Foreskin fibroblast (primary cell): ENCODE measurements at places on chromosomes 4 and X.
A peak's percentile ranks its signal among the peaks of the same experiment; 100 is the strongest.

DNA sequence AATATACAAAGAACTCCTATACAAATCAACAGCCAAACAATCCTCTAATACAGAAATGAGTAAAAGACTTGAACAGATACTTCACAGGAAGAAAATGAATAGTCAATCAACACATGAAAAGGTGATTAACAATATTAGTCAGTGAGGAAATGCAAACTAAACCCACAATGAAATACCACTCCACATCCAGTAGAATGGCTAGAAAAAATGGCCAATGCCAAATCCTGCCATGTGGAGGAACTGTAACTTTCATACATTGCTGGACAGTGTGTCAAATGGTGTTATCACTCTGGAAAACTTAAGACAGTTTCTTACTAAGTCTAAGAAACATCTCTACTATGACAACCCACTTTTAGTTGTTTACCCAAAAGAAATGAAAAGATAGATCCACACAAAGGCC lies 59.5 kb downstream of the NSG1 start:
- DNase-seq, result no peak

DNA sequence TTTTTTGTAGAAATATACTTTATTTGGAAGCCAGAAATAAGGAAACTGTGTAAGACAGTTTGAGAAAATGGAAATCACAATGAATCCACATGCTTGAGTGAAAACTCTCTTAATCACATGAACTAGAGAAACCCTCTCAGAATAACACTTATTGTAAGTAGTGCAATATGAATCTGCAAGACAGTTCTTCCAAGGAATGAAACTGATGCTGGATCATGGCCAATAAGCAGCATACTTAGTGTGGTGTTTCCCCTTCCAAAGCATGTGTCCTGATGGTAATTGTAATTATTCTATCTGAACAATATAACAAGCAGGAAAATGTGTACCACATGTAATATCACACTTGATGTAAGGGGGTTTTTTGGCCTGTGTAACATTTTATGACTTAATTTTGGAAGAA lies 1870.5 kb upstream of the TENM3 start:
- no peak for DNase-seq

DNA sequence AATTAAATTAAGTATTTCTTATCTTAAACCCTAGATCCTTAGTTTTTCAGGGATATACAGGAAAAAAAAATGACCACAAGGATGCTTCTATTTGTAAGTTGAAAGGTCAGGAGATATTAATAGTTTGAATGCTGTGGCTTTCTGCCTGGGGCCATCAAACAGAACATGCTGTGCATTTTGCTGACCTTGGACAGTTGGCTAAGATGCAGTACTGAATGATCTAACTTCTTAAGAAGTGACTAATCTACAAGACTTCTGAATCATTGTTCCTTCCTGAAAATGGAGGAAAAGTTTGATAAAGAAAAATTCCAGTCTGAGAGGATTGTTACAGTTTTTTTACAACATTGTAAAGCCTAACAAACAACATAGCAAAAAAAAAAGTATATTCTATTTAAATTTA lies 237.8 kb upstream of the JADE1 start:
- DNase-seq, result peak; percentile 95

GRCh38 chrX:121635141-121635540 lies 587.7 kb downstream of the GLUD2 start:
- DNase-seq, result no peak

DNA sequence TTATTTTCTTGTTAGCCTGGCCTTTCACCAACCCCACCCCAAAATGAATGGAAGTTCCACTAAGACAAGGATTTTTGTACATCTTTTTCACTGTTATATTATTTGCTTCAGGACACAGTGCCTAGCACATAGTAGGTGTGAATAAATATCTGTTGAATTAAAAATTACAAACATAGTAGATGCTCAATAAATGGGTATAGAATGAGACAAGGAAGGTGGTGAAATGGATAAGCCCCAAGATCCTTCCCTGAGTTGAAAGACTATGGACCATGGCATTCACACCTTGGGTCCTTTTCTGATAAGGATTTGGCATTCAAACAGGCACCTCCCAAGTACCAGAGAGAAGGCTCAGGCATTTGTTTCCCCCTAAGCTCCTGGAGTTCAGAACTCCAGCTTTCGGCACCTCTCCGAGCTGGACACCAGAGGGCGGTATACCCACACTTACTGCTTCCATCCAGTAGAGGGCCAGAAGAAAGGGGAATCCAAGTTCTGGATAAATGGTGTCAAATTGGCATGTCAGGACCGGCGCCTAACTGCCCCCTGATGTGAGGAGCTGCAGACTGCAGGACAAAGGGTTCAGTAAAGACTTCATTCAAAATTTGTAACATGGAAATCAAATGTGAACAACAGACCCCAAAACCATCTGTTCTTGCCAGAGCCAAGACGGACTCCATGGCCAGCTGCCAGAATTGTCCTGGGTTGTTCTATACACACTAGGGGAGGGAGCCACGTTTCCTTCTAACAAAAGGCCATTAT lies 193.0 kb downstream of the GPC3 start:
- peak; percentile 79 for DNase-seq

DNA sequence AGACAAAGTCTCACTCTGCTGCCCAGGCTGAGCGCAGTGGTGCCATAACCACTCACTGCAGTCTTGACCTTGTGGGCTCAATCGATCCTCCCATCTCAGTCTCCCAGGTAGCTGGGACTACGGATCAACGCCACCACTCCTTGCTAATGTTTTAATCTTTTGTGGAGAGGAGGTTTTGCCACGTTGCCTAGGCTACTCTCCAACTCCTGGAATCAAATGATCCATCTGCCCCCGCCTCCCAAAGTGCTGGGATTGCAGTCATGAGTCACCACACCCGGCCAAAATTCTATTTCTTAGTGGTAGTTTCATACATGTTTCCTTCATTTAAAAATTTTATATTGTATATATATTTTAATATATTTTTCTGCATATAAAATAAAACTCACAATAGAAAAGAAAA lies 125.8 kb upstream of the CLNK start:
- no peak for DNase-seq

GRCh38 chr4:159269956-159270355 lies 167.1 kb downstream of the RAPGEF2 start:
- DNase-seq, result no peak

DNA sequence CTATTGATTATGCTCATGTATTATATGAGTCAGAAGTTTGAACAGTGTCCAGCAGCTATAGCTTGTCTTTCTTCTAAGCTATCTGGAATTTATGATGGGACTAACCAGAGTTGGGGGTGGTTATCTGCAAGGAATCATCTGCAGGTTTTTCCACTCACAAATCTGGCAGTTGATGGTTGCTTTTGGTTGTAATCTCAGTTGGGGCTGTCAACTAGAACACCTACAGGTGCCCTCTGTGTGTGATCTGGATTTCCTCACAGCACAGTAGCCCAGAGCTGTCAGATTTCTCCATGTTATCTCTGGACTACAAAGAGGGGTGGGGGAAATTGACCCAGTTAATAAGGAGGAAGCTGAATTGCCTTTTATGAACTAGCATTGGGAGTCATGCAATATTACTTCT lies 51.4 kb upstream of the MAP9 start:
- no peak for DNase-seq

DNA sequence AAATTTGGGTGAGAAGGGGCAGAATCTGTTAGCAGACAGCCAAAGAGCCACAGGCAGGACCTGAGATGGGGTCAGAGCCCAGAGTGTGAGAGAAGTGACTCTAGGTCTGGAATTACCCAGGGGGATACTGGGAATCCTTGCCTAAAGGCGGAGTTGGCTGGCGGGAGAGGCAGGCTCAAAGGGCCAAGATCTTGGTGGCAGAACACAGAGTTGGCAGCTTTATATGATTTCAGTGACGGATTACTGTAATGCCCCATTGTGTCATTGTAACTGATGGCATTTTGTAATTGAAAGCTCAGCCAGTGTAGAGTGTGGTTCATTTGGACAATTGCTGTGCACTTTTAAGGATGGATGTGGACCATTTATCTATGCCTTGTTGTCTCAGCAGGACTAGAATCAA lies 77.3 kb downstream of the SMIM20 start:
- DNase-seq, result no peak

DNA sequence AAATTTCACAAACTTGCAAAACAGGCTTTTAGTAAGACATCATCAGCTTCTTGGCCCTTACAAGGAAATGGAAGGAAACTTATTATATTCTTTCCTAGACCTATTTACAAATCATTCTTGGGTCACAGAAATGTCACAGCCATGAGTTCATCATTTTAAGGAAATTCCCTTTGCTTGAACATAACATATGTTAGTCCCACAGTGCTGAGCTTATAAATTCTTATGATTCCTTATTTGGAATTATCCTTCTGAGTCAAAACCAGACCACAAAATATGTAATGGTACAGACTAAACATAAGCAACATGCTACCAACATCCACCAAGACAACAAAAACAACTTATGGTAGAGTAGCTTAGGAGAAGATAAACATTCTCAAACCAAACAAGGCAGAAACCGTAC lies 236.9 kb upstream of the CTSO start:
- DNase-seq, result peak; percentile 70

DNA sequence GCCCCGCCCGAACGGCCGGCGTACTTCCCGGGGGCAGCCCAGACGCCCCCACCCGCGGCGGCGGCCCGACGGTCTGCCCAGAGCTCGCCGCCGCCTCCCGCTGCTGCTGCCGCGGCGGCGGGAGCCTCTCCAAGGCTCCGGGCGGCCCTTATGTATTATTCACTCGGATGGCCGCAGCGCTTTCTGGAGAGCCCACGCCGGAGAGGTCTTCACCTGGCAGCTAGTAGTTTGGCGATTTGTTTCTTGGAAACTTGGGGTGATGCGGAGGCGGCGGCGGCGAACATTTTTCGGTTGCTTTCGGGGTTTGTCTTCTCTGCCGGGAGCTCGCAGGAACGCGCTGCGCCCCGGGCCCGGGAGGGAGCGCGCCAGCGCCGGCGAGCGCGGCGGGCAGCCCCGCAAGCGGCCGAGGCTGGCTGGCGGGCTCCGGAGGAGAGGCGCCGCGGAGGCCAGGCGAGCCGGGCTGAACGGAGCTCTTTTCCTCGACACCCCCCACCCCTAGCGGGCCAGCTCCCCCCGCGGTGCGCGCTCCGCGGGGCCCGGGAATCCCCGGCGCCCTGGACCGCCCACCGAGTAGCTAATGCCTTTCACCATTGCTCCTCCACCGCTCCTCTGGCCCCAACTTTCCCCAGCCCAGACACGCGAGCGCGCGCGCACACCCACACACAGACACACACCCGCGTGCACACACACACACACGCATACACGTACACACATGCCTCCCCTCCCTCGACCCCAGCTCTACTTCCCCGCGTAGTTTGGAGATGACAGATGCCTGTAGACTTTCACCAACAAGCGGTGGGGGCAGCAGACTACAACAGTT lies 113.5 kb downstream of the DHX15 start:
- DNase-seq, result peak; percentile 68

GRCh38 chr4:178823673-178824295 lies 1381.5 kb upstream of the AGA start:
- no peak for DNase-seq

- no peak for DNase-seq
These were observed 44.2 kb upstream of the ADAM29 start for GRCh38 chr4:174873931-174874330.

- peak; percentile 57 for DNase-seq
These were observed 32.0 kb upstream of the MGST2 start for GRCh38 chr4:139633661-139634060.

- no peak for DNase-seq
These were observed 123.7 kb downstream of the SPRY1 start for GRCh38 chr4:123520325-123520724.

DNA sequence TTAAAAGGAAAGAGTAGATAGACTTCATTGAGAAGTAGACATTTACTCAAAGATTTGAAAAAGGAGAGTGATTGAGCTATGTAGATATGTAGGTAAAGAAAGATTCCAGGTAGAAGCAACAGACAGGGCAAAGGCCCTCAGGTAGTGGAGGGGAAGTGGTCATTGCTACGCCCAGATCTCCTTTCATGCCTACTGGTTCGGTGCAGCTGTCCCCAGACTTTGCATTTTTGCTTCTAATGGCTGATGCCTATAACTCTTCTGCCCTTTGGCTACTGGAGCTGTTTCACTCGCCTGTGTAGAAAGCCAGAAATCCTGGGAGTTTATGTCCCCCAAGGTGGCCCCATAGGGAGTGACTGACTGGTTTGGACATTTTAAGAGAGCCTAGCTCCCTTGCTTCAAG lies 16.9 kb upstream of the ARMCX2 start:
- DNase-seq, result no peak

DNA sequence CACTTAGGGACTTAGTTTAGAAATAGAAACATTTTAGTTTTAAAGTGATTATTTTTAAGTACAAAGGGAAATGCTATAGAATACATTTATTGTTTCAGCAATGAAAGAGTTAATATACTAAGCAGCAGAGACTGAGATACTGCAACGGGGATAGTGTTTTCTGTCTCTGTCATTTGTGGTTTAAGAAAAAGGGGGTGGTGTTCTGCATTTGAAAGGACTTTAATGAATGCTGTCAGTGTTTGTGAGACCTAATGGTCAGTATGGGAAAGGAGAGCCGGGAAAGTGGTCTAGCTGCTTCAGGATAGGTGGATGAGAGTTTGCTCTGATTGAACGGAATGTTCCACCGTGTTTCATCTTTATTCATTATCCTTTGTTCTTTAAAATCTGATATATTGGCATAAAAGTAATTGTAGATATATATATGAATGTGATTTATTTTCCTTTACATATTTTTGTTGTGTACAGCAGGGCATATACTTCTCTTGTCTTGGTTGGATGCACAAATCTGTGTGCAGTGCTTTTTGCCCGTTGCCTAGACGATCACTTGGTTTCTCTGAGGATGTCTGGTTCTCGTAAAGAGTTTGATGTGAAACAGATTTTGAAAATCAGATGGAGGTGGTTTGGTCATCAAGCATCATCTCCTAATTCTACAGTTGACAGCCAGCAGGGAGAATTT lies at the start of gene KLHL5:
KLHL5 (plus strand) TSS at position 139 of the 676 bp plus-strand sequence; CDS start at position 560, 421 bp downstream.
- peak; percentile 35 for DNase-seq

- no peak for DNase-seq
These were observed 1090.9 kb upstream of the INTU start for GRCh38 chr4:126541820-126542219.

DNA sequence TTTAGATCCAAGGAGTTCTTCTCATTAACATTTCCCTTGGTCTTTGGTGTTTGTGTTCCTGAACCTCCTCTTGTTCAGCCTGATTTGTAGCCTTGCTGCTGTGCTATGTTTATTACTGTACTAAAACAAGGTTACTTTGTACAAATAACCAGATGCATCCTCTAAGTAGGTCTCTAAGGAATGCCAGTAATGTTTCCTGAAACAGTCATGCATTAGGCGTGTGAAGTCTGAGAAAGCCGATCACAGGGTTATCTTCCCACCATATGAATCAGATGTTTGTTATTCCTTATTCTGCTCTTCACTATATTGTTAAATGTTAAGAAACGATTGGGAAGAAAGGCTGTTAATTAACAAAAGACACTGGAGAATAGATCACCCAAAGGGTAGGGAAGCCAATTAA lies 66.9 kb downstream of the GALNTL6 start:
- DNase-seq, result peak; percentile 46

DNA sequence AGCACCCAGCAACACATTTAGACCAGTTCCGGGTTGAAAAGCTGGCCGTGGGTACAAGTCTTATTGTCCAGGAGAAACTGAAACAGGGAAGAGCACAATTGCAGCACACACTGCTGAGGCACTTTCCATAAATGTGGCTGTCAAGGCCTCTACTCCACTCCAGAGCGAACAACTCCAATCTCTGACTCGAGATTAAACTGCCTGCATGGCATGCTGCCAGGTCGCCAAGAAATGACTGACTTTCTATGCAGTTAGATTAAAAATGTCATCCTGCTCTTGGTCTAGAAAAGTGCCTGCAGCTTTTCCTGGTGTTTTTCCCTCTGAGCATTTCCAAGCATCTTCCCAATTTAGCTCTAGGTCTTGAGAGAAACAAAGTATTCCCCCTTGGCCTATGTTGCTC lies 260.6 kb upstream of the EMCN start:
- DNase-seq, result no peak

GRCh38 chr4:18297684-18298083 lies 276.1 kb upstream of the LCORL start:
- DNase-seq, result no peak
